ENCODE measurements at places on chromosomes 16 and 17.
A peak's percentile ranks its signal among the peaks of the same experiment; 100 is the strongest.

- DNase-seq: no peak
Measured at GRCh38 chr17:9364837-9365430, 210.7 kb downstream of the STX8 start.

DNA sequence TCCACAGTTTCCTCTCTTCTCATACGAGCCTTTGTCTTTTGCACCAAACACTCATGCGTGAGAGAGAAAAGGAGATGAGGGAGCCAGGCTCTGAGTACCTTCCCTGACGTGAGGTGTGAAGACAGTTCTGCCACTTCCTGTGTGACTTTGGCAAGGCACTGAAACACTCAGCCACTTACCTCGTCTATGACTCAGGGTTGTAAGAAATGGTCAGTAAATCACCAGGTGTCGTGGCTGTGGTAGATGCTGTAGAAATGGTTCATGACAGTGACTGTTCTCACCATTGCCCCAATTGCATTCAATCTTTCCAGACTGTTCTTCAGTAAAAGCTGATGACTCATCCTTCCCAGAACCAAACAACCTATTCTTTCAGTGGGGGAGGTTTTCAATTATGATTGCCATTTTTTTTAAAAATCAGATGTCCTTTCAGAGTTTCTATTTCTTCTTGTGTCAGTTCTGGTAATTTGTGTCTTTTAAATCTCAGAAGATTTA is 49.2 kb upstream of the CBFA2T3 start:
- DNase-seq: no peak

GRCh38 chr16:85423631-85424030 is 189.5 kb upstream of the GSE1 start:
- no peak for DNase-seq

DNA sequence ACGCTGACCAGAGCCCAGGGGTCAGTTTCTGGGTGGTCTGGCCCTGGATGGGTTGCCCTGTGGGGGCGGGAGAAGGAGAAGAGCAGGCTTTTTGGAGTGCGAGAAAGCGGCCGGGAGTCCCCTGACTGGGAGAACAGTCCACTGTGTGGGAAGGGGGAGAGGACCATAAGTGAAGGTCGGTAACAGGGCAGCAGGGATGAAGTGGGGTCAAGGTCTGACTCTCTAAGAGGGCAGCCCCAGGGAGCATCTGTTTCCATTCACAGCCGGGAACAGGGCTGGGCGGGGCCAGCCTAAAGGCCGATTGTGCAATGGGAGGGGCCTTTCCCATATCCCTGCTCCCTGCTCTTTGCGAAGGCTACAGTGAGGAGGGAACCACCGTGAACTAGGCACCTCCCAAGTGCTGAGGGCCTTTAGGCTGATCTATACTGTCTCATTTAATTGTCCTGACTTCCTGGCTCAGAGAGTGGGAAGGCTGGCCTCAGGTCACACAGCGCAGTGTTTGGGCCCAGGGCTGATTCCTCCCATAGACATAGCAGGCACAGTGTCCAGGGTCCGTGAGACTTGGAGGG is 10.4 kb upstream of the WFDC1 start:
- DNase-seq: peak; percentile 17

- no peak for DNase-seq
Measured at GRCh38 chr17:19642373-19642893, 6.1 kb upstream of the ALDH3A2 start.

DNA sequence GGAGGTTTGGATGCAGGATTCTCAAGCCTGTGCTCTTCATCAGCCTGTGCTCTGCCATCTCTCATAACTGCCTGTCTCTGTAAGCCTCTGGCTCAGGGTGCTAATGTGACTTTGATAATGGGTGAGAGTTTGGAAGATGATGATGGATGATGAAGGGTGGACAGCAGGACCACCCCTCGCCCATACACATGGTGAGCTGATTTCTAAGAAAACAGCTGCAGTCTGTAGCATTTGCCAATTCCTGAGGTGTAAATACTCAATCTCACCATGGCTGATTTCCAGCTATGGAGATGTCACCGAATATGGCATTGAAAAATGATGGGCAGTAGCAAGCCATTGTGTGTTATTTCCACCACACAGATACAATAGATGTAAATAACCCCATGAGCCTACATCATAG is 74.2 kb downstream of the ARSG start:
- no peak for DNase-seq

DNA sequence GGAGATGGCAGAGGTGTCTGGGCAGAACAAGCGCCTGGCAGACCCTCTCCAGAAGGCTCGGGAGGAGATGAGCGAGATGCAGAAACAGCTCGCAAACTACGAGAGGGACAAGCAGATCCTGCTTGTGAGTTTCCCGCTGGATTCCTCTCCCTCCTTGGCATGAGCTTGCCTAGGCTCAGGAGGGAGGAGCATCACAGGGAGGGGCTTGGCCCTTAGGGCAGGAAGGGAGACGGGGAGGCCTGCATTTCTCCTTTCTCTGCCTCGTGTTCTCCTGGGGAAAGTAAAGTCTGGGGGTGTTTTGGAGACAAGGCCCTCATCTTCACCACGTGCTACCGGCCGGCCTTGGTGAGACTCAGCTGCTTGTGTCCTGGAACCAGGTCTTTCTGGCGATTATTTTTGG is 18.0 kb upstream of the DBNDD1 start:
- DNase-seq: no peak

GRCh38 chr17:32488177-32488542 is 1.4 kb downstream of the CDK5R1 start:
- DNase-seq: peak; percentile 46
